Hippocampal formation (tissue), 2 donors: ENCODE measurements at places on chromosomes 11 and 22.

DNA sequence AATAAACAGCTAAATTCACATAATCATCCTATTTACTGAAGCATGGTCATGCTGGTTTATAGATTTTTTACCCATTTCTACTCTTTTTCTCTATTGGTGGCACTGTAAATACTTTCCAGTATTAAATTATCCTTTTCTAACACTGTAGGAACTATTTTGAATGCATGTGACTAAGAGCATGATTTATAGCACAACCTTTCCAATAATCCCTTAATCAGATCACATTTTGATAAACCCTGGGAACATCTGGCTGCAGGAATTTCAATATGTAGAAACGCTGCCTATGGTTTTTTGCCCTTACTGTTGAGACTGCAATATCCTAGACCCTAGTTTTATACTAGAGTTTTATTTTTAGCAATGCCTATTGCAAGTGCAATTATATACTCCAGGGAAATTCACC lies 10.7 kb downstream of the RAG1 start:
- no peak for DNase-seq

- DNase-seq = no peak
Measured at GRCh38 chr11:65221026-65221425, 39.3 kb downstream of the CAPN1 start.

- no peak for DNase-seq
Measured at GRCh38 chr22:50688448-50688847, 15.8 kb downstream of the SHANK3 start.

GRCh38 chr22:19635644-19636043 lies 78.7 kb upstream of the SEPTIN5 start:
- DNase-seq = no peak

GRCh38 chr11:93736129-93736528 lies 5.2 kb downstream of the TAF1D start:
- no peak for DNase-seq
